ENCODE measurements at places on chromosomes 5 and 9.

GRCh38 chr5:74296685-74297408, 343.7 kb downstream of the ENC1 start:
- no peak for DNase-seq

DNA sequence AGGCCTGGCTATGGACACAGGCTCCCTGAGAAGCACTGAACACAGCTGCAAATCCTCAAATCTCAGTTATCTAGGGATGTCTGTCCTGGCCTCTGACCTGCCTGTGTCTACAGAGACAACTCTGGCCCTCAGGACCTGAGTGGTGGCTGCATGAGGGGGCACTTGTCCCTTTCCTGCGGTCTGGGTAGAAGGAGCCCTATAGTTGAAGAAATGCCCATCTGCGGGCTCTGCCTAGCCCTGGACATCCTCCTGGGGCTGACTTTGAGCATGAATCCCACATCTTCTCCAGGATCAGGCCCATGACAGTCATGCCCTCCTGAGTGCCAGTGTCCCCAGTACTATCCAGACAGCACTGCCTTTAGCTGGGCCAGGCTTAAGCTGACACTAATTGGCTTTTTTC, 10.0 kb downstream of the DNAJB5 start:
- no peak for DNase-seq

- DNase-seq = no peak
Observed at GRCh38 chr9:136697821-136698526, 10.7 kb upstream of the AGPAT2 start.

GRCh38 chr9:121388140-121388905, 18.3 kb upstream of the STOM start:
- DNase-seq = no peak

DNA sequence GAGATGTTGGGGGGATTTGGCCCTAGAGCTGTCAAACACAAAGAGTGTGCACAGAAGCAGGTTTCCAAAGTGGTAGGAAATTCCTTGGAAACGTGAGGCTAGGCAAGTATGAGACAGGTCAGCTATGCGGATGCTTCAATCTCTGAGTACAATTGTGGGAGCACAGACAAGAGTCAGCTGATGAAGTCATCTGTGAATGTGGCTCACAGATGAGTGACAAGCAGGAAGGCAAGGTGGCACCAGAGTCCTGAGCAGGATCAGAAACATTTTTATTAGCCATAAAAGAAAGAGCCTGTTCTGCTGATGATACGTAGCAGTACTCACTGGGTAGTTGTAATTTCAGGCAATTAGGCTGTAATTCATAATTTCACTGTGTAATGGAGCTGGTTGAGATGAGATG, 117.0 kb downstream of the DCP2 start:
- no peak for DNase-seq

GRCh38 chr9:110156902-110157301, 51.1 kb downstream of the C9orf152 start:
- no peak for DNase-seq

DNA sequence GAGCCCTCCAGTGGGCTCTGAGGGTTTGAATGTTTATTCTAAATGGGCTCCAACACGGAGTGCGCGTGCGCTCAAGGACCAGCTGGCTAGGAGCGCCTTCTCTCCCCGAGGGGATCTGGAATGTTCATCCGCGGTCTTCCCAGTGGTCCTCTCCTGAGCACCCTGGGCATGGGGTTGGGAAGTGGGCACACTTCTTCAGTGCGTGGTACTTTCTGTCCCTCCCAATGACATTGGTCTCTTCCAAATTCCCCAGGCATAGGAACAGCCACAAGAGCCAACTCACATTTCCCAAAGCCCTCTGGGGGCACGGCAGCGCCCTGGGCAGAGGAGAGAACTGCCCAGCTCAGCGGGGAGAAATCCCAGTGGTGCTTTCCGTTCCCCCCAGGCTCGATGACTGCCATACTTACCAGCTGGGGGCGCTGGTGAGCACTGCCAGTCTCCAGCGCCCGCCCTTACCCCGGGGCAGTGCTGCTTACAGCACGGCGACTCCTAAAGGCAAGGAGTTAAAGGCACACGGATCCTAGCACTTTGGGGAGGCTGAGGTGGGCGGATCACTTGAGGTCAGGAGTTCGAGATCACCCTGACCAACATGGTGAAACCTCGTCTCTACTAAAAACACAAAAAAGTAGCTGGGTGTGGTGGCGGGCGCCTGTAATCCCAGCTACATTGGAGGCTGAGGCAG, 29.9 kb upstream of the OBP2B start:
- DNase-seq = peak; percentile 71

GRCh38 chr5:31021181-31021624, 172.3 kb upstream of the CDH6 start:
- no peak for DNase-seq

DNA sequence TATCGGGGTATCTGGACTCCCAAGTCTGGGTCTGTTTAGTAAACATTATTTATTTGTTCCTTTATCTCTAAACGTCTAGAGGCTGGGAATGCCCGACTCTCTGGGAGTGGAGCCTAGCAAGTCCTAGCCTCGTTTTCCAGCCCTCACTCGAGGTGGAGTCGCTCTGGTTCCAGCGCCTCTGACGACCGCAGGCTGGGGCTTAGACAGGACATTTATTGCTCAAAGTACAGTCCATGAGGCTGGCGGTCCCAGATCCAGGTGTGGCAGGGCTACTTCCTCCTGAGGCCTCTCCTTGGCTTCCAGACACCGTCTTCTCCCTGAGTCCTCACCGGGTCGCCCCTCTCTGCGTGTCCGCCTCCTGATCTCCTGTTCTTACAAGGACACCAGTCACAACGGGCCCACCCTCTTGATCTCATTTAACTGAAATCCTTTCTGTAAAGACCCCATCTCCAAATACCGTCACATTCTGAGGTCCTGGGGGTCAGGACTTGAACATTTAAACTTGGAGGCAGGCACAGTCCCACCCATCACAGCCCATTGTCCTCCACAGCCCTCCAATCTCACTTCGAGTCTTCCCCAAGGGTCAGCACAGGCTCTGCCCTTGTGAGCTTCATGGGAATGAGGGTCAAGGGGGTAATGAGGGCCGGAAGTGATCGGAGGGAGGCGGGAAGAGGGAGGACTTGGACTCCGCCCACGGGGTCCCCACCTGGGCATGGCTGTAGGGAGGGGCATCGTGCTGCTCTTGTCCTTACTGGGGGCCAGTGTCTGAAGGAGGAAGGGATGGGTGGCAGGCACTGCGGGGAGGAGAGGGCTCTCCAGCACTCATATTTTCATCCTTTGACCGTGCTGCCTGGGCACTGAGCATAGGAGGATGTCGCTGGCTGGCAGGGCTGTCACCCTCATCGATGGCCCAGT, 12.2 kb upstream of the CLPTM1L start:
- DNase-seq = no peak

DNA sequence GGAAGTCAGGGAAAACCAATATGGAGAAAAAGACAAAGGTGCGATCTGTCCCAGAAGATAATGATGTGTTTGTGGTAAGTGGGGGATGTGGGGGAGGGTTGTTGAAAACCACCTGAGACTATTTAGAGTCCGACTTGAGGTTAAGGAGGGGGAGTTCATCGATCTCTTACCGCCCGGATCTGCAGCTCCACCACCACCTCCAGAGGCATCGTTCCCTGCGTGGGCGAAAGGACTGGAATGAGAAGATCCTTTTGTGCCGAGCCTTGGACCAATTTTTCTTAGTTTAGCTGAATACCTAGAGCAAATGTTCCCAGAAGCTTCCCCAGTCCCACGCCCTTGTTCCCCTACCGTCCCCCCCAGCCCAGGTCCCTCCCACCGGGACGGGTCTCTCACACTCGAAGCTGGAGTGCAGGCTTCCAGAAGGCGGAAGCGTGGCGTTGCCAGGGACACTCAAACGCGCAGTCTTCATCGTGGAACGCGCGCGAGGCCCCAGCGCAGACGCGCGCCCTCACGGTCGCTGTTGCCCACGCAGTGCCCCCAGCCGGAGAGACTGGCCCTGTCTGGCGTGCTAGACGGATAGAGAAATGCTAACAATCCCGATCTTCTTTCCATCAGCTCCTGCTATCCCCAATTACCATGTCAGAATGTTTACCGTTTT, at the start of gene SPATA6L:
TSS of gene SPATA6L (minus strand) at position 439 of the 658 bp plus-strand sequence. CDS start at position 209, 230 bp downstream.
- no peak for DNase-seq

DNA sequence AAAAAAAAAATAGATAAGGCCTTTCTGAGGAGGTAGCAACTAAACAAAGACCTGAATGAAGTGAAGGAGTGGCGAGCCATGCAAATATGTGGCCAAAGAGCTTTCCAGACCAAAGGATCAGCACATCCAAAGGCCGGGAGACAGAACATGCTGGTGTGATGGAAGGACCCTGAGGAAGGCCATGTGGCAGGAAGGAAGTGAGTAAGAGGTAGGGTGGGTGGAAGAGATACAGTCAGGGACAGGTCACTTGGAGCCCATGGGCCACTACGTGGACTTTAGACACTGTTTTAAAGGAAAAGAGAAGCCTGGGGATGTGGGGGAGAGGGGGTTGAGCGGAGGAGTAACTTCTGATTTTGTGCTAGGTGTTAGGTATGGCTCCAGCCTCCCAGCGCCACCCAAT, 31.3 kb downstream of the SPRY4 start:
- no peak for DNase-seq

GRCh38 chr5:118522626-118523025, 465.7 kb downstream of the DTWD2 start:
- no peak for DNase-seq
